Stimulated activated CD4-positive, alpha-beta T cell treated with anti-CD3 and anti-CD28 coated beads, Interleukin-1b, Interleukin-23, amount 100 ng/mL, for 1 hour (primary cell): ENCODE measurements at places on chromosomes 1 and 21.

GRCh38 chr21:43865540-43866259 is 677 bp downstream of the AGPAT3 start:
- DNase-seq = peak; percentile 18

DNA sequence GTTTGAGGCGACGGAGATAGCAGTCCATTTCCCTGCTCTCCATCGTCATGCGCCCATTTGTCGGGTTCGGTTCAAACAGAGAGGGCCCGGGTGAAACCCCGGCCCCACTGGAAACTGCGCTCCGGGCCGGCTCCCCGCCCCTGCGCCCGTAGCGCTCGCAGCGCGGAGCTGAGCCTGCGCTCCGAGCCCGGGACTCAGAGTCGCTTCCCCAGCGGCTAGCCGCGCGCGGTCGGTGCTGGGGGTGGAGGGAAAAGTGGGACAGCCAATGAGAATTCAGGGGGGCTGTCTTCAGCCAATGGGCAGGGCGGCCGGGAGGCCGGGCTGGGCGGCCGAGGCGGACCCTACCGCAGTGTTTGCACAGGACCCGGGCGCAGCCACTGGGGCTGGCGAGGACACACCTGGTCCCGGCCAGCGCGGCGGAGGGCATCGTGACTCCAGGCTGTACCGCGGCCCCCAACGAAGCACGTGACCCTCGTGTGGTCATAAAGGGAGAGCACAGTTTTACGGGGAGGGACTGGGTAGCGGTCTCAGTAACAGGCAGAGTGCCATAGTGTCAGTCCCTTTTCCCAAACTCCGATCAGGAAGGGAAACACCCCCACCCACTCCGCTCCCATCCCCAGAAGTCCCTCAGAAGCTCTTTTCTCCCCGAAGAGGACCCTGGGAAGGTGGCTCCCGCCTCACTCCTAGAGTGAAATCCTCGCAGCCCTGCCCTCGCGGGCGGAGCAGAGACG is at the start of gene INKA2:
Gene INKA2 (minus strand): TSS at position 202 of the 731 bp plus-strand sequence. CDS start 153 bp downstream, at position 49.
- DNase-seq = peak; percentile 18

GRCh38 chr1:114341299-114341698 is 169.7 kb downstream of the TRIM33 start:
- DNase-seq = no peak

DNA sequence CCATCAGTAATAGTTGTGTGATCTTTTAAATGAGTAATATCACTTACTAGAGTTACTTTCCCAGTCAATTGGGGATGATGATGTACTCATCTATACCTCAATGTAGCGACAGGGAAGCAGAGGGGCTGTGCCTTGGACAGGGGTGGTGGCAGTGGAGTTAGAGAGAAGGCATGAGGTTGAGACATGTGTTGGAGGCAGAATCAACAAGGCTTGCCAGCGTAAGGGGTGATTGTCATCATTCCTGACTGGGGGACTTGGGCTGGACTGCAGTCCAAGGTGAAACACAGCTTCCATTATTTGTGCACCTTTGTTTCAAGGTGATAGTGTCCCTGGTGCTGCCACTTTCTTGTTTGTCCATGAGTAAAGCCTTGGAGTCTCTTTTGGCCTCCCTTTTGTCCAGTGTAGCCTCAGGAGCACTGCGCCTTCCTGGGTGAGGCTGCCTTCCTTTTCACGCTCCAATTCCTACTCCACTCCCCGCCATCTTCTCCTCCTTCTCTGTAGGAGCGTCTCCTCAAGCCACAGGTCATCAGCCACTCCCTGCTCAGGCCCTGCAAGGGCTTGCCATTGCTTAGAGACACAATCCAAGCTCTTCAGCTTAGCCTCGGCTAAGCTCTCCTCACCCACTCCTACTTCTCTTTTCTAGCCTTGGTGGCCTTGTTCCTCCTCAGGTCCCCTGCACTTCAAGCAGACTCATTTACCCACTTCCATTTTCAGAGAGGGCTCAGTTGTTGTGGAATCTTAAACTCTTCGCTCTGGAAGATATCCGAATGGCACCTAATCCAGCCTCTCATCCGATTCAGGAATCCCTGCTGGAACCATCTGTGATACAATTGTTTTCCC is 77.6 kb upstream of the CD34 start:
- DNase-seq = no peak

DNA sequence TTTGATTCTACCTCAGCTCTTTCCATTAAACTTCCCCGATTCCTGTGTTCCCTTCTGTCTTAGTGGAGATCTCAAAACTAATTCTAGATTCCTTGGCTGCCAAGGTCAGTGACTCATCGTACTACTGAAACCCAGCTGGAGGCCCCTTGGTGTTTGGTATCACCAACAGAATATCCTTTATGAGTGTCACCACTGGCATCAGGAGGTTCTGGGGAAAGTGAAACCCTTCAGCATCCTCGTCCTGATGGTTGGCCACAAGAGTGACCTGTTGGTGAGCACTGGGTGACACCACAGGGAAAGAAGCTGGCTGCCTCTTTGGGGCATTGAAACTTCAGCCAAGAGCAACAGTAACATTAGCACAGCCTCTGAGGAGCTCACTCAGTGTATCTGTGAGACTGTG is 9.6 kb downstream of the RAB42 start:
- DNase-seq = no peak

GRCh38 chr1:2523891-2524609 is 2.3 kb downstream of the PANK4 start:
- DNase-seq = no peak

DNA sequence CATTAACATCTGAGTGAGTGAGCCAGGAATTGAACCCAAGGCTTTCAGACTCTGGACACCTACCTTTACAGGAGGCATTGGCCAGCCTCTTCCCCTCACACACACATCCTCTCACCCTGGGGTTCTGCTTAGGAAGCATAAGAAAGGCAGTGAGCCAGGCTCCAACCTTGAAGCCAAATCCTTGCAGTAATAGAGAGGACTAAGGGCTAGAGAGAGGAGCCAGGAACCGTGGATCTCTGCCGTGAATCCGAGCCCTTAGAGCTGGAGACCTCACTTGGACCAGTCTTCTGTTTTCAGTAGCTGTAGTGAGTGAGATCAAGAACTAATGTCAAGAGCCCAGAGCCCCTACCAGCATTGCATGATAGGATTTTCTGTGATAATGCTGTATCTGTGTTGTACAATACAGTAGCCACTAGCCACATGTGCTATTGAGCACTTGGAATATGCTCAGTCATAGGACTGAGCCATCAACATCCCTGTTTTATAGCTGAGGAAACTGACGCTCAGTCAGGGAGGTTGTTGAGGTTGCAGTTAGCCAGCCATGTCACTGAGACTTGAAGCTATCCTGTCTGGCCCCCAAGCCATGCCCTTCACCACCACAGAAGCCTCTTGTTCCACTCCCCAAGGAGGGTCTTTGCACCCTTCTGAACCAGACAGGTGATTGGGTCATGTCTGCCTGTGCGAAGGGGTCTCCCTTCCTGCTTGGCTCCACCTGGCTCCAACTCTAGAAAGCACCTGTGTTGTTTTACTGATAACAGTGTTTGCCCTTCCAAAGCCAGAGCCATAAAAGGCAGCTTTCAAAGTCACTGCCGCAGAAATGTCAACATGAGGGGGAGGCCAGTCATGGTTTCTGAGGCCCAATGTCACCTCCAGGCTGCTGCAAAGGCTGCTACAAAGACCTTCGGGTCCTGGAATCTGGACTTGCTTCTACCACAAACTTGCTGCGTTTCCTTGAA is 101.1 kb upstream of the JUN start:
- DNase-seq = no peak

GRCh38 chr1:151714820-151715725 is 1.5 kb downstream of the CELF3 start:
- DNase-seq = no peak

- no peak for DNase-seq
Measured at GRCh38 chr1:208238710-208239472, 5.3 kb downstream of the PLXNA2 start.

- DNase-seq = no peak
Measured at GRCh38 chr21:43292041-43292865, 123.4 kb downstream of the CRYAA start.

GRCh38 chr1:172117800-172118199 is 276.5 kb downstream of the DNM3 start:
- no peak for DNase-seq

DNA sequence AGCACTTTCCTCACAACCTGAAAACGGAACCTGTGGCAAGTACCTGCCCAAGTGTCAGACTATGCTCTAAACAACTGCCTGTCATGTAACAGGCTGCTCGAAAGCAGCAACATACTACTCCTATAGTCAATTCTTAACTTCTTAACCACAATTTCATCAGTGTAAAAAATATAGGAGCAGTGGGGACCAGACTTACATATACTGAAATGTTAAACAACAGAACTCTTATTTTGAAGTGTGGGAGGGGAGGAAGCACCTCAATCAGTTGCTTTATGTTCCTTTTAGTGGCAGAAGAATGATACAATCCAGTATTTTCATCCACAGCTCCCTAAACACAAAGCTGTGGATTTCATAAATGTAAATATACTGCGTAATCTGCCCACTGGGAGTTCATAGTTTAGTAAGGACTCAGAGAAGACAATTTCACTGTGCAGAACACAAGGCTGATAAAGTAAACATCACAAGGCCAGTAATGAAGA is 44.2 kb downstream of the WLS start:
- no peak for DNase-seq

DNA sequence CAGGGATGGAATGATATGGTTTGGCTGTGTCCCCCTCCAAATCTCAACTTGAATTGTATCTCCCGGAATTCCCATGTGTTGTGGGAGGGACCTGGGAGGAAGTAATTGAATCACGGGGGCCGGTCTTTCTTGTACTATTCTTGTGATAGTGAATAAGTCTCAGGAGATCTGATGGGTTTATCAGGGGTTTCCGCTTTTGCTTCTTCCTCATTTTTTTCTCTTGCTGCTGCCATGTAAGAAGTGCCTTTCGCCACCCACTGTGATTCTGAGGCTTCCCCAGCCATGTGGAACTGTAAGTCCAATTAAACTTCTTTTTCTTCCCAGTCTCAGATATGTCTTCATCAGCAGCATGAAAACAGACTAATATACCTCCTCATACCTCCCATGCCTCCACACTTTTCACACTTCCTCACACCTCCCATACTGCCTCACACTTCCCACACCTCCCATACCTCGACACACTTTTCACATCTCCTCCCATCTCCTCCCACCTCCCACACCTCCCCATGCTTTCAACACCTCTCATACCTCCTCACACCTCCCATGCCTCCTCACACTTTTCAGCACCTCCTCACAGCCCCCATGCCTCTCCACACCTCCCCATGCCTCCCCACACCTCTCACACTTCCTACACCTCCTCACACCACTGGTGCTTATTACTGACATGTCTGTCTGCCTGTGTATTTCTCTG is 21.3 kb downstream of the GPR137B start:
- no peak for DNase-seq

GRCh38 chr1:197224160-197224559 is 43.9 kb upstream of the CRB1 start:
- DNase-seq = no peak

DNA sequence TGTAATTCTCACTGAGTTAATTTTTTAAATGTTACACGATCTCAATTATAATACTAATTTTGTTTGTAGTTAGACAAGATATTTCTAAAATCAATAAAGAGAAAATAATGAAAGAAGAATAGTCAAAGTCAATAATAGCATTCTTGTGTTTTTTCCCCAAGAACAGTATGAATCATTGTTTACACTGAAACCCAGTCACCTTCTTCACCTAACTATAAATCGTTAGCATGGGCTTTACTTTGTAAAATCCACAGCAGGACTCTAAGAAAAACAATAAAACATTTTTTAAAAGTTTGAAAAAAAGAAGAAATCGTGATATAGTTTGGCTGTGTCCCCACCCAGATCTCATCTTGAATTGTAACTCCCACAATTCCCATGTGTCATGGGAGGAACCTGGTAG is 234.6 kb upstream of the LYPLAL1 start:
- no peak for DNase-seq

DNA sequence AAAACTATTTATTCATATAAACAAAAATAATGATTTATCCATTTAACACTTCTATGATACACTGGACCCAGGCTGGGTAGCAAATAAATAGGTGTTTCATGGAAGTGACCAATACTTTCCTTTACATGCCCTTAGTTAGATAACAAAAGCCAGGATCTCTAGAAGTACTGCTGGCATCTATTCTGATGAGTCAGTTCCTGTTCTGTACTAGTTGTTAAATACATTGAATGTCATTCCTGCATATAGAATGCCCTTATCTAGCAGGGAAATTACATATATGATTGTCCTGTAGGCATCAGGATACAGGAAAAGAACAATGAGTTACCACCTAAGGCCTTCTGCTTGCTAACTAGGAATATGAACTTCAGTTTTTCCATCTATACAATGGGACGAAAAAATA is 130.8 kb downstream of the HFM1 start:
- DNase-seq = no peak

- DNase-seq = no peak
Measured at GRCh38 chr21:43676391-43676790, 17.0 kb downstream of the RRP1B start.

- no peak for DNase-seq
Measured at GRCh38 chr21:25509862-25510261, 97.4 kb downstream of the MRPL39 start.

- DNase-seq = no peak
Measured at GRCh38 chr1:204104331-204105130, 31.6 kb downstream of the SOX13 start.

GRCh38 chr1:160068225-160068624 is 1.7 kb downstream of the KCNJ10 start:
- DNase-seq = no peak

GRCh38 chr1:109373126-109373525 is 24.6 kb downstream of the SORT1 start:
- DNase-seq = no peak

GRCh38 chr1:196667131-196667530 is 15.3 kb downstream of the CFH start:
- no peak for DNase-seq

GRCh38 chr21:33339918-33340317 is 15.1 kb downstream of the IFNAR1 start:
- DNase-seq = no peak

GRCh38 chr1:184437291-184437690 is 50.5 kb downstream of the C1orf21 start:
- DNase-seq = no peak

- no peak for DNase-seq
Measured at GRCh38 chr1:45246760-45247159, 40.4 kb upstream of the ZSWIM5 start.

- DNase-seq = no peak
Measured at GRCh38 chr1:198232940-198233675, 76.3 kb downstream of the NEK7 start.

DNA sequence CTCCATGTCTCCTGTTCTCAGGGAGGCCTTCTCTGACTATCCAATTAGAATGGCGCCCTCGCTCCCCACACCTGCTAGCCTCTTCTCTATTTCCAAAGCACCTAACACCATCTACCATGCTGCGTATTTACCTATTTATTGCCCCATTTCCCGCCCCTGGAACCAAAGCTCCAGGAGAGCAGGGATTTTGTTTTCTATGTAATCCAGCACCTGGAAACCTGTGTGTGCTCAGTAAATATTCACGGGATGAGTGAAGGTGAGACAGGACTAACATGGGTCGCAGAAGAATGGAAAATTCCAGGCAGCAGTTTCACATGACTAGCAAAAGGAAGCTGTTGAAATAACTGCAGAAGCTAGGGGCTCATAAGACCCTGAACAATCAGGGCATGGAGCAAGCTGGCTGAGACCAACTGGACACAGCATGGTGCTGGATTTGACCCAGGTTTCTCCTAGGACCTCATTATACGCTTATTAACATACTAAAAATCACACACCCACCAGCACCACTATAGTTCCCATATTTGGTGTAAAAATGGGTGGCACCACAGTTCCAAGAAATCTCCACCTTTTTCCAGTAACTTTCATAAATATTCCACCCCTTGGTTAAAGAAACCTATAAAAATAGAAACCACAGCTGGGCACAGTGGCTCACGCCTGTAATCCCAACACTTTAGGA is 15.1 kb upstream of the TENT5B start:
- DNase-seq = no peak

GRCh38 chr1:55231745-55232144 is 16.6 kb upstream of the USP24 start:
- DNase-seq = no peak
